ENCODE measurements at places on chromosomes 3 and 15.

GRCh38 chr3:110754212-110754916 is 317.3 kb upstream of the NECTIN3 start:
- DNase-seq: no peak

DNA sequence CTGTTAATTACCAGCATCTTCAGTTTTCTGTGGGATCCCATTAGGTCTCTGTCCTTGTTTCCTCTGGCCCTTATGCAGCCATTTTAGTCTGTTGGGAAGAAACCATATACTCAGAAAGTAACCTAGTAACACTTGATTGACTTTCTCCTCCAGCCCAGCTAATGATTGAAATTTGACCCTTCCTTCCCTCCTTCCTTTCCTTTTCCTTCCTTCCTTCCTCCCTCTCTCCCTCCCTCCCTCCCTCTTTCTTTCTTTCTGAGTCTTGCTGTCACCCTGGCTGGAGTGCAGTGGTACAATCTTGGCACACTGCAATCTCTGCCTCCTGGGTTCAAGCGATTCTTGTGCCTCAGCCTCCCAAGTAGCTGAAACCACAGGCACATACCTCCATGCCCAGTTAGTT is 5.9 kb upstream of the ZNF620 start:
- DNase-seq: no peak

GRCh38 chr15:24919446-24919845 is 35.3 kb upstream of the SNRPN start:
- DNase-seq: no peak

DNA sequence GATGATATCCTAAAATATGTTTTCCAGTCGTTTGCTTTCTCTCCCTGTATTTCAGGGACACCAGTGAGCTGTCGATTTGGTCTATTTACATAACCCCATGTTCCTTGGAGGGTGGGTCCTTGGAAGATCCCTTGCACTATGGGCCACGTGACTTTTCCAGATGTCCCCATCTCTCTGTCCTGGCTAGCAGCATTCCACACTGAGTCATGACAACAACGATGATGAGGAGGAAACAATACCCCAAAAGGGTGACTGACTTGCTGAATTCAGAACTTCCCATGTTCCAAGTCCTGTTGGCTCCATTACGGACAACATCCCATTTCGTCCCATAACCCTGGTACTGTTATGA is 134.3 kb downstream of the NSMCE3 start:
- no peak for DNase-seq

GRCh38 chr3:17322106-17322793 is 420.2 kb downstream of the TBC1D5 start:
- no peak for DNase-seq

GRCh38 chr3:176926034-176926433 is 271.2 kb downstream of the TBL1XR1 start:
- no peak for DNase-seq

DNA sequence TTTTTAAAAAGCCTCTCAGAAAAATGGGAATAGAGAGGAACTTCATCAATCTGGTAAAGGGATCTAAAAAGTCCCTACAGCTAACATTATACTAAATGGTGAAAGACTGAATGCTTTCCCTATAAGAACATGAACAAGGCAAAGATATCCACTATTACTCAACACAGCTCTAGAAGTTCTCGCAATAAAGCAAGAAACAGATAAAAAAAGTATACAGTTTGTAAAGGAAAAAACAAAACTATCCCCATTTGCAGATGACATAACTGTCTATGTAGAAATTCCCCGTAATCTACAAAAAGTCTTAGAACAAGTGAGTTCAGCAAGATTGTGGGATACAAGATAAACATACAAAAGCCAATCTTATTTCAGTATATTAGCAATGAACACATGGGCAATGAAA is 15.4 kb downstream of the EDC3 start:
- DNase-seq: no peak

- no peak for DNase-seq
These were observed 9.0 kb downstream of the CNTN3 start for GRCh38 chr3:74605437-74605836.

DNA sequence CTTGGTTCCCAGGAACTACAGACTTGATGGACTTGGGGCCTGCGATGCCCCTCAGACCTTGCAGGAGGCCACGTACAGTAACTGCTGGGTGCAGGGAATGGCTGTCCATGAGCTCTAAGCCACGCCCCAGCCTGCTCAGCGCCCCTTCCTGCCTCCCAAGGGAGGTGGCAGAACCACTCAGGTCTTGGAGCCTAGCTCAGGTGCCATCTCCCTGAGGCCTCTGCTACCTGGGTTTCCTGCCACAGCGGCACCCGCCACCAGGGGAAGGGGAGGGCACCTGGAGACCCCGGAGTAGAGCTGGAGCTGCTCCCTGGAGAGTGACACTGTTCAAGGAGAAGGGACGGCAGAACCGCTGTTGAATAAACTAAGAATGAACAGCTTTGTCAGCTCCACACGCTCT is 77.8 kb upstream of the RPL32 start:
- no peak for DNase-seq

Measured in activated naive CD8-positive, alpha-beta T cell treated with anti-CD3 and anti-CD28 coated beads, Interleukin-2, amount 10 ng/mL, durations not matched to agents 7 days and 5 days (primary cell).